ENCODE measurements at places on chromosomes 3 and 15. TPM values are rescaled to one million over a fixed set of nuclear protein-coding genes. Genes with fewer than 3 reads are reported as not detected.

Gene CA12
- total RNA-seq: 33.7 TPM

Gene UNC13C
- not detected for total RNA-seq

Gene GOLGA6L7
- total RNA-seq: not detected

DNA sequence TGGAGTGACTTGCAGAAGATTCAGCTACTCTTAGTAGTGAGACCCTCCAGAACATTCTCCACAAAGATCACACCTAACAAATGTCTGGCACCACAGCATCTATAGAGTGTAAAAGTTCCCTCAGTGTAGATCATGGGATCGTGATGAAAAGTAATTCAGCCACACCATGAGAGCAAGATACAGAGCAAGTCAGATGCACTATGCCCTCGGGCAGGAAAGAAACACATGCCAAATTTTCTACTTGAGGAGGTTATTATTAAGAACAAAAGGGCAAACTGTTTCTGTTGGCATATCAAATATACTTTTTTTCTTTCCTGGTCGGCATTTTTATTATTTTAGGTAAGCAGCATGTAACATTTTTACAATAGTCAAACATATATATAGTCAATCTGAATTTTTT is 44.8 kb upstream of the SNTN start:
- DNase-seq: no peak

- DNase-seq: no peak
These were observed 37.9 kb downstream of the NTRK3 start for GRCh38 chr15:88218557-88219221.

DNA sequence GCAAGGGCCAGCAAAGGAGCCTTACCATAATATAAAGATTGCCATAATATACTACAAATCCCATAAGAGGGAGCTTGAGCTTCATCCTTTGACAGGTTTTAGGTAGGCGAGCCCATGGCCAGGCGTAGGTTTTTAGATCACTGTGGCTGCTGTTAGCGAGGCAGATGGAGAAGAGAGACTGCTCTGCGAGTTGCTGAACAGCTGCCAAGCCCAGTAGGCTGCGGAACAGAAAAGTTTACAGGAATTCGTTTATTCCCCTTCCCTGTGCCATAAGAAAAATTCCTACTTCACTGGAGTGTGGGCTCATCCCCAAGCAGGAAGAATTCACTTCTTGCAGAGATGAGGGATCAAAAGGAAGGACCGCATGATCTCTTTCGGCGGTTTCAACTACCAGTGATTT is 30.5 kb downstream of the TMED3 start:
- no peak for DNase-seq

- DNase-seq: no peak
These were observed 34.2 kb downstream of the ZNF654 start for GRCh38 chr3:88093266-88093665.

DNA sequence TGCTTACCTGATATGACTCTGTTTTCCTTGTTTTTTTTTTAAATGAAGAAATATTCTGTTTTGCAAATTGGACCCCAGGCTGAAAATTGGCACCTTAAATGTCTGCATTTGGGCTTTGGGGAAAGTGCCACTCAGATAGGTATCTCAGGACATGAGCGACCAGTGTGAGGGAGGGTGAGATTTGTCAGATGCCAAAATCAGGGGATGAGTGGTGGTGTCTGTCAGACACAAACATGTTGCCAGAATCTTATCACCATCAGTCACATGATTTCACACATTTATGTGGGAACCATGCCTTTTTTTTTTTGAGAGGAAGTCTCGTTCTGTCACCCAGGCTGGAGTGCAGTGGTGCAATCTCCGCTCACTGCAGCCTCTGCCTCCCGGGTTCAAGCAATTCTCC is 75.6 kb upstream of the OSBPL11 start:
- no peak for DNase-seq

GRCh38 chr15:72011302-72011942 is 106.5 kb downstream of the MYO9A start:
- DNase-seq: no peak

DNA sequence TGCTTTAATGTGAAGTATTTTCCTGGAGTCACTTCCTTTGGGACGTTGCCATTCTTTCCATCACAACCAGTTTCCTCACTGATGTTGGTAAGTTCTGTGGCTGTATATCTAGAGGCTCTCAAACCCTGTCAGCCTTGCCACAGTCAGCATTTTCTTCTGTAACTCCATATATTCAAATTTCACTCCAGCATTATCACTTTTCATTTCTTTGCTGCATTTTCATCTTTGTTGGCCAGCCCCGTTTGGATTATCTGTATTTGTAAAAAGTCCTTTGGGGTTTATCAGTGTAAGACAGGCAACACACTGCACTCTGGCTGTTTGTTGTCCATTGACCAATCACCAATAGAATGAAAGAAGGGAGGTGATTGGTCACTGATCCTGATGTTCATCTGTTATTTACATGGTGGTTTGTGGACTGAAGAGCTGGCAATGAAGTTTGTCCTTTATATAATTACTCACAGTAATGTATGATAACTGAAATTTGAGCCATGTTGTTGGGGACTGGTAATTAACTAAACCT is 20.3 kb downstream of the GMPS start:
- DNase-seq: peak; percentile 53

GRCh38 chr3:173970281-173970680 is 572.7 kb downstream of the NLGN1 start:
- DNase-seq: no peak

All from IMR-90 (cell line).